SK-MEL-5 (cell line): ENCODE measurements at places on chromosomes 5 and 9.

DNA sequence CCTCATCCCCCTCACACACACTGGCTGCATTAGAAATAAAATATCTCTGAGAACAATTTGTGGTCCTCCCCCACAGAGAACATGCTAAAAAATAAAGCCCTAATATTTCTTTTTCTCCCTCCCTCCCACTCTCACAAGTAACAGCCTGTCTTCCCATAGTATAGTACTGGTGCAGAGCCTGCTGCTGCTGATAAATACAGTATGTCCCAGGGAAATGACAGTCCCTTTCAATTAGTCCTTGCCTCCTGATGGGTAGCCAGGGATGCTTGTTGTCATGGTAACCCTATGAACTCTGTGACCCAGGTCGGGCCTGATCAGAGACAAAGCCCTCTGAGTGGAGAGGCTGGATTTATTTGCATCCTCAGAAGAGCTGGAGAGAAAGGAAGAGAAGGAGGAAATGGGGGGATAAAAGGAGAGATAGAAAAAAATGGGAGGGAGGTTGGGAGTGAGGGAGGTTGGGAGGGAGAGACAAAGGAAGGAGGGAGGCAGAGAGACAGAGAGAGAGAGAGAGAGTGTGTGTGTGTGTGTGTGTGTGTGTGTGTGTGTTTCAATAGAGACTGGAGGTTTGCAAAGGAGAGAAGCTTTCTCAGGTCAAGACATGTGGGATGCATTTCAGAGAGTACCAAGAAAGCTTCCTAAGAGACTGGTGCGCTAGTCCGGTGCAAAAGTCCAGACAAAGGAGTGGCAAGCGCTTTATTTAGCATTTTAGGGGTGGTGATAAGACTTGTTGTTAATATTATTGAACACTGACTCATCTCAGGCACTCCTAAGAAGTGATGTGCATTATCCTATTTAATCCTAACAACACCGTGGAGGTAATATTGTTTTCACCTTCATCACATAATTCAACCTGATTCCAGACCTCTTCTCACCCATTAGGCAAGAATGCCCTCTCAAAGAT, 260.8 kb downstream of the FAM114A2 start:
- no peak for DNase-seq

- no peak for DNase-seq
Observed at GRCh38 chr9:16071400-16071799, 518.6 kb downstream of the CCDC171 start.

DNA sequence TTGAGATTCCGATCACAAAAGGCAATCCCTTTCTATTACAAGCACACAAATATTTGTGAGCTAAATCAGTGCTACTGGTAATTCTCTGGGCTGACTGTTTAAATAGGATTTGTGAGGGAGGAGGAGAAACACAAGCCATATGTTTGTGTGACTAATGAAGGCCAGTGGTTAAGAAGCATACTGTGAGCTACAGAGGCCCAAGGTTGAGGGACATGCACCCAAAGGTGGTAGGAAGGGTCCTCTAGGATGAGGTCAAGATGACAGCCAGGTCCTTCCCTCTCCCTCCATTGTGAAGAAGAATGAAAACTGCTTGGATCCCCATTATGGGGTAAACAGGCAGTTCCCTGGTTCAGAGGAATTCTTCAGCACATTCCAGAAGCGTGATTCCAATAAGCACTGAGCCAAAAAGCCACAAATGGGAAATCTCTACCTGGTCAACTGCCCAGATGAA, 83.9 kb downstream of the SPOCK1 start:
- no peak for DNase-seq

DNA sequence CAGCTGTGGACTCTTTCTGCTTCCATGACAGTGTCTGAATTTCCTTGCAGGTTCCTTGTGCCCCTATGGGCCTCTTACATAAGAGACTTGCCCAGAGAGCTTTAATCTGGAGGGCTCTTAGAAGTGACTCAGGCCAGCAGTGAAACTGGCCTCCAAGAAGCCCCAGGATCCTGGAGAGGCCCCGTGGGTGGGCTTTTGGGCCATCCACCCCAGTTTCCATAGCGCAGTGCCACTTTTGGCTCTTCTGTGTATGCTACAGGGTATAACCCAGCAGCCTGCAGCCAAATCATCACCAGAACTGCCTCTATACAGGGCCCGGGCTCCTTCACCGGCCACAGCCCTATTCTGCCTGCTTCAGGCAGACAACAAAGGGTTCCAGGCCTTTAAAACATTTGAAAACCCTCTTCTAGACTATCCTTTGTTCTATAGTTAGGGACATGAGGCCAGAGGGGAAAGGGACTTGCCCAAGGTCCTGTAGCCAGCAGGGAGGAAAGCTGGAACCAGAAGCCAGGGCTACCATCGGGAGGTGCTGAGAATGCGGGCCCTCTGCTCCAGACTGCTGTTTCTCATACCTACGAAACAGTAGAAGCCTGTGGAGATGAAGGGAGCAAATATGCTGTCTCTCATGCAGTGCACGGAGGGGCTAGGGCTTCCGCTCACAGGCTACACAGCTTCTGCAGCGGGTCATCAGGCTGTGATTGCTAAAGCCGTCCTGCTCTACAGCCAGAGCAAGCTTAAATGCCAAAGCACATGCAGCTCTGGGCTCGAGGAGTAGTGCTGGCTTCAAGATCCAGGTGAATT, 18.0 kb downstream of the SH3PXD2B start:
- DNase-seq = no peak

DNA sequence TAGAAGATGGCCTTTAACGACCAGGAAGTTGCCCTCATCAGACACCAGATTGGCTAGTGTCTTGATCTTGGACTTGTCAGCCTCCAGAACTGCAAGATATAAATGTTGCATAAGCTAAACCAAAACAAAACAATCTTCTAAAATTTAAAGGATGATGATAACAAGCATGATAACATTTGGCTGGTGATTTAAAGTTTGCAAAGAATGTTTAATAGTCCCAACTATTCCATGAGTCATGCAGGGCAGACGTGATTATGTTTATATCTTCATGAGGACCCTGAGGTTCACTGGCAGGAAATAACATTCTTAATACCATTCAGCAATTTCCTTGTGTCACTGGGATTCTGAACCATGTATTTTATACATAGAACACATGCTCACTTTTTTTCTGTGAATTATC, 319.8 kb downstream of the HCN1 start:
- DNase-seq = no peak

DNA sequence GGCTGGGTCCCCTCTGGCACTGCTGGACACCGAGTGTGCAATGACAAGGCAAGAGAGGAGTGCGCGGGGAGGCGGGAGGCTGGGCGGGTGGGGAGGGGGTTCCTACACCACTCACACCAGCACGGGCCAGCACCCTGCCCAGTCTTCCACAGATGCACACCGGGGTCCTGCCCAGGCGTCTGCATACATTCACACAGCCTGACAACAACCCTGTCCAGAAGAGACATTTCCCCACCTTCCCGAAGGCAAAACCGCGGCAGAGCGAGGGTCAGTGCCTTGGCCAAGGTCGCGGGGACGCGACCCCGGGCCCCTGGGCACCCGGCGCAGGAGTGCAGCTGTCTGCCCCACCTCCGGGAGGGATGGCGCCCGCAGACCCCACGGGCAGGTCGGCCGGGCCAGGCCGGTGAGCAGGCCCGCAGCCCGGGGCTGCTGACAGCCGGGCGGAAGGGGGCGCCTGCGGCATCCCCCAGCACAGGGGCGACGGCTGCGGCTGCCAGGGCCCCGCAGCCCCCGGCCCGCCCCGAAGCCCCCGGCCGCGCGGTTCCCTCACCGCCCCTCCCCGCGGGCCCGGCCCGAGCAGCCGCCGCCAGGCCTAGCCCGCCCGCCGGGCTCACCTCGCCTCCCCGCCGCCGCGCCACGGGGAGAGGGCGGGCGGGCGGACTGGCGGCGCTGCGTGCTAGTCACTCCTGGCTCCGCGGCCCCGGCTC, 496 bp downstream of the MAPK9 start:
- no peak for DNase-seq

DNA sequence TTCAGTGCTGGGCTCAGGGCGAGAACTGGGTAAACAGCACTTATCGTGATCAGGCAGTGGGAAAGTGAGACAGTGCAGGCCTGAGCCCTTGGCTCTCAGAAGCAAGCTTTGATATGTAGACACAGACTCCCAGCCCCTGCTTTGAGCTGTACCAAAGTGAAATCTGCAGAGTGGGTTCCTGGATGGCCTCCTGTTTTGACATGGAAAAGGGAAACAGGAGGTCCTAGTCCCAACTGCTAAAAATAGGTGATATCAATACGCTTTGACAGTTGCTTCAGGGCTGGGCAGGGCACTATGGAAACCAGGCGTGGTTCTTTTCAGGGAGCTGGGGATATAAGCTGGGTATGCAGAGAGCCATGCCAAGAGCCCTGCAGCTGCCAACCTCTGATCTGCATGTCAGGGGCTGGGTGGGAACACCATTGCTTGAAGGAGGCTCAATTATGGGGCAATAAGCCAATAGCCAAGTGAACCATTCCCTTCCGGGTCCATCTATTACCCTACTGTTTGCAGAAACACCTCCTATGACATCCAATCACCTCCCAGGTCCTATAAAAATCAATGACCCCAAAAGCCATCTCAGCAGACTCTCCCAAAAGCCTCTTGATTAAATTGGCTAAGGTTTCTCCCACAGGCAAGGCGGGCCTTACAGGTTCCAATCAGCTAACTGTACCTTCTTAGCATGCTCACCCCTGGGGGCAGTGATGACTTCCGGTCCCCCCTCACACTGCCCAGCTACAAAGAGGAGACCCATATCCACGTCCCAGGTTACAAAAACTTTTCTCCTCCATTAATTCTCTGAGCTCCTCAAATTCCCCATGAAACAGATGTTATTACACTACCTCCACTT, 45.8 kb downstream of the EPB41L4B start:
- DNase-seq = no peak

DNA sequence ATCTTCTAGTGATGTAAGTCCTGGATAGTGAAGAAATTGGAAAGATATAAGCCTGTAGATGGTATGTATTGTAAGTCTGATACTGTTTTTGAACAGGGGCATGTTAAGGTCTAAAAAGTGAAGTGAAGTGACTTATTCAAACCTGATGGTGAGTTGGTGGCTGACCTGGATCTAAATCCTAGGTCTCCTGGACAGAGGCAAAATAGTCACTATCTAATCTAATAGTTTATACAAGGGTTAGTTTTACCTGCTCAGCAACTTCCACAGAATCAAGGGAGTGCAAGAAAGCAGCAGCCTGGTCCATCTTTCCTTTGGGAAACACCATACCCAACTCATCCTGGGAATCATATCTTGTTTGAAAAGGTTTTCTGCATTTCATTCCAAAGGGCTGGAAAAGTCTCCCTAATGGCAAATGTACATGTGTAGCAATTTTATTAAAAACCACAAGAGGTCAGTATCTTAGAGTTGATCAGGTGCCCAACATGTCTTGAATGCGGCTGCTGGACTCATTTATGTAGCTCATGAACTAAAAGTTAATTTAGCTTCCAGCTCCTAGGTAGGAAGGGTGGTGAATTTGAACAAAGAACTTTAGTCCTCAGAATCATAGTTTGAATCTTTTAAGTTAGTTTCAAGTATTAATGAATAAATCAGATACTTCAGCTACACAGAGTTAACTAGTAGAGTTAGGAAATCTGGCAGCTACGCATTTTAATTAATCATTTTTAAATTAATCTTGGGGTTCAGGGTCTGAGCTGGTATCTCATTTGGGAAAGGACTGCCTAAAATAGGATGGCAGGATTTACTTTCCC, 26.0 kb downstream of the SKP2 start:
- peak; percentile 73 for DNase-seq

DNA sequence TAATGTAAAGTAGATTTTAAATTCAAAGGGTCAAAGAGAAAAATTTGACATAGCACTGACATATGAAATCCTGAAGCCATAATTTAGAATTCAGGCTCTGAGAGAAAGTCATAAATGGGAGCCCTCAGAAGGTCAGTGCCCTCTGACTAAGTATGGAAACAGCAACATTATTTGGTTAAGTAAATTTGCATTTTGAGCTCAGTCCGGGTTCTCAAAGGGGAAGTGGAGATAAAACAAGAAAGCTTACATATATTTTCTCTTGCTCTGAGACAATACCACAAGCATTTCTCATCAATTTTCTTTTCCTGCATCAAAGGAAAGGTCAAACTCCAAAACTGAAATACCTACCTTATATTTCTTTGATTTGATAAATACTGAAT, 348.0 kb downstream of the SEMA5A start:
- no peak for DNase-seq

- DNase-seq = no peak
Observed at GRCh38 chr9:132356324-132356924, 1.6 kb upstream of the SETX start.

- DNase-seq = no peak
Observed at GRCh38 chr5:106172681-106173532, 1497.8 kb downstream of the EFNA5 start.

DNA sequence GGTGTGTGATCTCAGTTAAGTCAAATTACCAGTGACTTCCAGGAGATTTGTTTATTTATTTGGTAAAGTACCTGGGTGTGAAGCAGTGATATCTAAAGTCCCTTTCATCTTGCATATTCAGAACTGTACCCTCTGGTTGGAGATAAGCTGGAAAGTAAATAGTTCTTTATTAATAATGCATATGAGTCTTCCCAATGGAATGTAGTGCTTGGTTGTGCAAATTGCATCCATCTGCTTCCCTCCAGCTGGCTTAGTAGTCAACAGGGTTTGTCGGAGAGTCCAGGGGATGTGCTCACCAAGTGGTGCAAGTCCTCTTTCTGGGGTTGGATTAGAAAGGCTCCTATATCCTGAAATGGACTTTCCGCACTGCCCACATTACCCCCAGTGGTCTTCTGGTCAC, 42.0 kb downstream of the TRPM3 start:
- DNase-seq = no peak

DNA sequence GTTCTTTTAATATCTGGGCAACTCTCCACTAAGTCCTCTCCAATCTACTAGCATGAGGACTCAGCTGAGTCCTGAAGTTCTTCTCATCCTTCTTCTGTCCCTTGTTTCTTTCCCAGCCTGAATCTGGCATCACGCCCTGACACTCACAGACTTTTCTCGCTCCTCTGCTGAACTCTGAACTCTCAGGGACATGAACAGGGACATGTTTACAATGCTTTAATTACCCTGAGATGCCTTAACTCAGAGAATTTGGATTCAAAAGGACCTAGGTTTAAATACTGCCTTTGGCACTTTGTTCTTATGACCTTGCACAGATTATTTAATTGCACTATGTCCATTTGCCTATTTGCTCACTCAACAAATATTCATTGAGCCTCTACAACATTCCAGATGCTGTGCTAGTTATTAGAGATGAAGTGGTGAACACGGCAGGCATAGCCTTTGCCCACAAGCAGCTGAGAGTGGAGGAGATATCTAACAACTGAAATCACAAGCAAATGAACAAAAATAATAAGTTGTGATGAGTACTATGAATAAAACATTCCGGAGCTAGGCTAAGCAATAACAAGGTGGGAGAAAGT, 106.0 kb downstream of the ADRB2 start:
- DNase-seq = no peak

- peak; percentile 43 for DNase-seq
Observed at GRCh38 chr5:81779125-81779915, 28.4 kb upstream of the SSBP2 start.

GRCh38 chr5:177131352-177132135, 2.0 kb upstream of the NSD1 start:
- no peak for DNase-seq

GRCh38 chr5:130066644-130067043, 162.4 kb downstream of the CHSY3 start:
- DNase-seq = no peak

GRCh38 chr5:3287516-3287915, 308.1 kb upstream of the IRX1 start:
- DNase-seq = no peak

- DNase-seq = no peak
Observed at GRCh38 chr5:178650214-178650613, 23.4 kb upstream of the CLK4 start.
